ENCODE measurements at places on chromosomes 5 and 9. TPM values are rescaled to one million over a fixed set of nuclear protein-coding genes. Genes with fewer than 3 reads are reported as not detected.
A peak's percentile ranks its signal among the peaks of the same experiment; 100 is the strongest.

GRCh38 chr9:90432951-90433350 lies 209.7 kb downstream of the DIRAS2 start:
- DNase-seq, result no peak

- DNase-seq, result peak; percentile 93
Observed at GRCh38 chr5:80967500-80968181, 7.5 kb downstream of the RASGRF2 start.

GRCh38 chr9:111910428-111910827 lies 13.8 kb downstream of the UGCG start:
- DNase-seq, result no peak

DNA sequence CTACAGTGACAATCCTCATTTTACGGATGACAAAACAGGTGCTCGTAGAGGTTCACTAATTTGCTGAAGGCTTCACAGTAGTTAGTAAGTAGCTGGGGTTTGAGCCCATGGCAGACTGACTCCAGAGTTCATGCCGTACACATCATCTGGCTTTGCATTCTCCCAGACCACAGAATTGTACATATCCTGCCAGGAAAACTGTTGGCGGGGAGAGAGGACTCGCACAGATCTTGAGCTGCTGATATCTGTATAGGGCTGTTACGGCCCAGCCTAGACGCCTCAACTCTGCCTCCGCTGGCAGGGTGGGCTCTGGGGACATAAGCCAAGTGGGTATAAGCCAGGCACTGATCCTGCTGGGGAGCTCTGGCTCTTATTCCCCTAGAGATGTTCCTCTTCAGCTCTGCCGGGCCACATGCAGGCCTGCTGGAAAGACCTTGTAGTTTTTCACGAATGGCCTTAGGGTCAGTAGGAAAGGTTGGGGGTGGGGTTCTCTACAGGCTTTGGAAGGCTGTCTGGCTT lies 16.3 kb downstream of the LARP1 start:
- DNase-seq, result peak; percentile 92

DNA sequence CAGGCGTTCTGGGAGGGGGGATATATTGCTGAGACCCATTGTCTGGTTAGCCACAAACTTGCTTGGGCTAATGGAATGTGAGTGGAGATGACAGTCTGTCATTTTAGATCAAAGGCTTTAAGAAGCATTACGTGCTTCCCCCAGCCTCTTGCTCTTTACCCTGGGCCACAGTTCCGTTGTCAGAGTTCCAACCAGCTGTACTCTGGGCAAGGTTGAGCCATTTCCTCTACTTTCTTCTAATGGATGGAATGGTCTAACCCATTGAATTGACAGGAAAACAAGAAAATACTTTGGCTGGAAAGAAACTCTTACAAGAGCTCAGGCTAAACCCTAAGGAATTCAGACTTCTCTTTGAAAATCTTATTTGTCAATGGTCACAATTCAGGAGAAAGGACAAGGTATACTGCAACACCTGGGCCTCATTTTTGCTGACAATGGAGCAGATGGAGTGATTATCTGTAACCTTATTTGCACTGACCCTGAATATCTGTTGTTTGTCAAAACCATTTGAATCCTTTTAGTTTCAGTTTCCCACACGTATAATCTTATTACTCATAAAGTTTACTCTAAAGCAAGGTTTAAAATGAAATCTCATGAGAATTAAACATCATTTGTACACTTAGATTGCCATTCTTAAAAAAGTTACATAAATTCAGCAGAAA lies 231.4 kb downstream of the PDE4D start:
- no peak for DNase-seq

DNA sequence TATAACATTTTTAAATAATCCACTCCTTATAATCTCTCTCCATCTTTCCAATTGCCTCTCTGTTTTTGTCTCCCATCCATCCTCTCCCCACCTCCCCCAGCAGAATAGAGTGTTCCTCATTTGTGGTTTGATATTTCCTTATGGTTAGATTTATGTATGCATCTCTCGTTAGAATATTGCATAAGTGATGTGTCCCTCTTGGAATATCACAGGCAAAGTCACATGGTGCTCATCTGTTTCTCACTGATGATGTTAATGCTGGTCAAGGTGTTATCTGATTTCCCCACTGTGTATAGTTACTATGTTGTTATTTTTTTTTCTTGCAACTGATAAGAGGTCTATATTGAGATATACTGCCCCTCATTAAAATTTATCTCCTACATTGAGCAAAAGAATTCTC lies 3.1 kb upstream of the LRRC70 start:
- DNase-seq, result no peak

DNA sequence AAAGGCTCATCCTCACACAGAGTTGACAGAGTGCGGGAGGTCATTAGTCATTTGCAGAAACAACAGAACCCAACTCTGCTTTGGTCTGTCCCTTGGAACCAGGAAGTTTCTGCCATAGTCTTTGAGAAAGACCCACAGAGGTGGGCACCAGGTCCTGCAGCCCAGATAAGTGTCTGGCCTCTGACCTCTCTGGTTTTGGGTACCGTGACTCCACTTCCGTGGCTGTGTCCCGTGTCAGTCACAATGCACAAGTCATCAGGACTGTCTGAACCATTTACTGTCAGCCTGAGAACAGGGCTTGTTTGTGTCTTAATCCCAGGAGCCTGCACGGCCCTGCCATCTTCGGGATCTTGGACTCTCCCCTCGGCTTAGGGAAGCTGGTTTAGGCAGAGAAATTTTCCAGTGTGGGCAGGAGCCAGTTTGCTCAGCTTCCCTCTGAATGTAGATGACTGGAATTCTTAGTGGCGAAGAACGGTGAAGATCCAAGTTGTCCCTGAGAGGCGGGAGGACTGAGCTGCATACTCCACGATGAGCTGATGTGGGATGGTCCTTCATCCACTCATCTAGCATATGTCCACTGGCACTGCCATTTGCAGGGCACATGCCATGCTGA lies 11.9 kb downstream of the GSN start:
- DNase-seq, result no peak

FAM200C gene
- total RNA-seq, result 6.7 TPM

CCDC192 gene
- total RNA-seq, result not detected
